RWPE2 (cell line): ENCODE measurements at places on chromosomes 5 and 9.

GRCh38 chr5:107639990-107640389, 30.7 kb downstream of the EFNA5 start:
- no peak for DNase-seq

- DNase-seq = no peak
Measured at GRCh38 chr9:4850603-4851310, 58.0 kb downstream of the RCL1 start.

DNA sequence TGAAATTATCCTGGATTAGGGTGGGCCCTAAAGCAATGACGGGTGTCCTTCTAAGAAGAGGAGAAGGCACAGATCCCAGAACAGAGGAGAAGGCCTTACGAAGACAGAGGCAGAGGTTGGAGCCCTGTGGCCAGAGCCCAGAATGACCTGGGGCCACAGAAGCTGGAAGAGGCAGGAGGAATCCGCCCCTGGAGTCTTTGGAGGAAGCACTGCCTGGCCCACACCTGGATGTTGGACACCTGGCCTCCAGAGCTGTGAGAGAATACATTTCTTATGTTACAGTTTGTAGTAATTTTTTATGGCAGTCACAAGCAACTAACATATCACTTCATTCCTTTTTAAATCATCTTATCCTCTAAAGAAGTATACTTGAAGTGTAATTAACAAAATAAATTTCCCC, 8.5 kb downstream of the MRPL36 start:
- no peak for DNase-seq

GRCh38 chr9:135665795-135666189, 2.7 kb downstream of the LCN9 start:
- DNase-seq = no peak

GRCh38 chr9:93582115-93582514, 5.7 kb downstream of the PHF2 start:
- DNase-seq = no peak

- no peak for DNase-seq
Measured at GRCh38 chr9:24801344-24801743, 255.6 kb upstream of the IZUMO3 start.

DNA sequence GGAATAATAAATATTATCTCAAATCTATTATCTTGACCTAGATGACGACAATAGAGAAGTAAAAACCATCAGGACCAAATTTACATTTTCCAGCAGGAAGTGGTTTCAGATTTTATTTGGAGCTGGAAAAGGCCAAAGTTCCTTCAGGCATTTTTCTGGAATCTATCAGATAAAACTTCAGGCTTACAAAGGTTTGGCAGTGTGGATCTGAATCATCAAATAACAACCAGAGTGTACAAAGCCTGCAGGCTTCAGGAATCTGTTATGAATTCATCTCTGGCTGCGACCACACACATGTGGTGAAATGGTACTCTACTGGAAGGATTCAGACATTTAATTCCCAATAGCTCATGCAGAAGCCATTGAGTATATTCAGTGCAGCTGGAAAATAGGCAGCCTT, 726.4 kb upstream of the GRAMD2B start:
- DNase-seq = no peak

GRCh38 chr5:14457476-14457875, 124.1 kb upstream of the OTULINL start:
- no peak for DNase-seq

GRCh38 chr5:31362931-31363568, 168.8 kb downstream of the DROSHA start:
- DNase-seq = no peak
